ENCODE measurements at places on chromosomes 3 and 15.

DNA sequence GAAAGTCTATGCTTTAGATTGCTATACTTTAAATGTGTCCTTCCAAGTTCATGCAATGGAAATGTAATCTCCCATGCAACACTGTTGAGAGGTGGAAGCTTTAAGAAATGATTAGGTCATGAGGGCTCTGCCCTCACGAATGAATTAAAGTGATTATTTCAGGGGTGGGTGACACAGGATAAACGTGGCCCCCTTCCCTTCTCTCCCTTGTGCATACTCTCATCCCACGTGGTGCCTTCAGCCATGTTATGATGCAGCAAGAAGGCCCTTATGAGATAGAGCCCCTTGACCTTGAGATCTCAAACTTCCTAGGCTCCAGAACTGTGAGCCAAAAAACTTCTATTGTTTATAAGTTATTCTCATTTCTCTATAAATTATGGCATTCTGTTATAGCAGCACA is 183.3 kb downstream of the TNIK start:
- H3K27ac ChIP-seq: no peak overlapping the region
- H3K4me3 ChIP-seq: no peak overlapping the region

DNA sequence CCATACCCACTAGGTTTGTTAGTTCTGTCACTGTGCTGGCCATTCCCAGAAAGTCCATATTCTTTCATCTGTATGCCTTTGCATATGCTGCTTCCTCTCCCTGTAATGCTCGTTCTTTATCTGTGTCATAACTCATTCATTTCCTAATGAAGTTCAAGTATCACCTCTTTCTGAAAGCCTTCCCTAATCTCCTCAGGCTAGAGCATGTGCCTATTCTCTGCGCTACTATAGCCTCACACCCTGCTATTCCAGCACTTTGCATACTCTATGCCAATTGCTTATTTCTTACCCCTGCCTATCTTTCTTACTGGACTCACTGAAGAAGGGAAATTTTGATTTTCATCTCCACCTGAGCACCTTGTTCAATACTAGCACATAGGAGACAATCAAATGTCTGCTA is 25.6 kb upstream of the C2CD4B start:
- H3K4me3 ChIP-seq: no peak overlapping the region
- H3K4me1 ChIP-seq: no peaks in the 10 kb centered on the region
- no peaks in the 10 kb centered on the region for H3K36me3 ChIP-seq

- no peaks in the 10 kb centered on the region for H3K27me3 ChIP-seq
- H3K4me3 ChIP-seq: no peak overlapping the region
- no peaks in the 10 kb centered on the region for H3K4me1 ChIP-seq
- H3K36me3 ChIP-seq: no peaks in the 10 kb centered on the region
- no peak for DNase-seq
- no peak overlapping the region for H3K27ac ChIP-seq
Observed at GRCh38 chr3:23136054-23136453, 67.1 kb upstream of the UBE2E2 start.

DNA sequence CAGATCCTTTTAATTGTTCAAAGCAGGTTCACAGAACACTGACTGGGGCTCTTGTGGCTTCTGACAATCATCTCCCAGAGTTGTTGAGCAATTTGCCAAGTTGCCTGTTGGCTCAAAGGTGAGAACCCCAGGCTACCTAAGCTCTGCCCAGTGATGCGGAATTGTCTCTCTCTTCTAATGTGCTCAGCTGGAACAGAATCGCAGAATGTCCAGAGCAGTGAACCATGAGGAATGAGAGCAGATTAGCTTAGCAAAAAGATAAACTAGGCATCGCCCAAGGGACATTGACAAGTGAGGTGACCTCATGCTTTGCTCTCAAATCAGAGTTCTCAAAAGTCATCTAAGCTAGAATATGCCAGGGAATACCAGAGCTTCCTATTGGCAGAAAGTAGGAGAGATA is 148.1 kb downstream of the WDR76 start:
- peaks cover 14% of the 10 kb centered on the region for H3K27me3 ChIP-seq
- H3K36me3 ChIP-seq: peaks cover 2% of the 10 kb centered on the region
- H3K27ac ChIP-seq: no peak overlapping the region
- no peak for DNase-seq
- peaks cover 11% of the 10 kb centered on the region for H3K4me1 ChIP-seq

GRCh38 chr3:30227571-30228301 is 378.7 kb upstream of the TGFBR2 start:
- H3K27ac ChIP-seq: peak overlapping the region; percentile 86
- H3K4me1 ChIP-seq: peaks cover 16% of the 10 kb centered on the region
- H3K27me3 ChIP-seq: peaks cover 4% of the 10 kb centered on the region
- peaks cover 4% of the 10 kb centered on the region for H3K36me3 ChIP-seq

GRCh38 chr3:134477938-134478337 is 7.8 kb downstream of the ANAPC13 start:
- no peak for DNase-seq
- peaks cover 19% of the 10 kb centered on the region for H3K4me1 ChIP-seq
- H3K36me3 ChIP-seq: peaks cover 6% of the 10 kb centered on the region
- H3K27ac ChIP-seq: no peak overlapping the region

DNA sequence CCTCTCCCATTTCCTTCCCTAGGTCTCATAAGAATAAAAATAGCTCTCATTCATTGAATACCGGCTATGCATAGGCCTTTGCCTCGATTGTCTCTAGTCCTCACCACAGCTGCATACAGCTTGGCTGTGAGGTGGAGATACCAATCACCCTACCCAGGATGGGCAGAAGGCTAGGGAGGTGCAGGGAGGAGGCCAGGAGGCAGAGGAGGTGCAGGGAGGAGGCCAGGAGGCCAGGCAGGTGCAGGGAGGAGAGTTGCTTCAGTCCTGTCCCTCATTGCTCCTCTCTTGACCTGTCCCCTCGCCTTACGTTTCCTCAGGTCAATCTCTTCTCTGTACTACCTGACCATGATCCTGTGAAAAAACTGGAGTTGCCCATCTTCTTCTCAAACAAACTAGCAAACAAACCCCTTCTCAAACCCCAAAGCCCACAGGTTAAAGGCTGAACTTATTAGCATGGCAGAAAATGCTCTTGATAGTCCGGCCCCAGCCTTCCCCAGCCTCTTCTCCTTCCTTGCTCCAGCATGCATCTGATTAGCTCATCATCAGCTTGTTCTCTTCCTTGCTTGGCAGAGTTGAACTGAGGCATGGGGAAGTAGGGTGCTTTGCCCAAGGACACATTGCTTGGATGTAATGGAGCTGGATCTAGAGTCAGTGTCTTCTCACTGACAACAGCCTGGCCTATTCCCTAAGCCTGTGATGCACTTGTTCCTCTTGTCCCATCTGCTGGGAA is 15.8 kb downstream of the PODXL2 start:
- H3K4me1 ChIP-seq: no peaks in the 10 kb centered on the region
- no peaks in the 10 kb centered on the region for H3K27me3 ChIP-seq
- DNase-seq: no peak
- no peaks in the 10 kb centered on the region for H3K36me3 ChIP-seq
- no peak overlapping the region for H3K4me3 ChIP-seq

DNA sequence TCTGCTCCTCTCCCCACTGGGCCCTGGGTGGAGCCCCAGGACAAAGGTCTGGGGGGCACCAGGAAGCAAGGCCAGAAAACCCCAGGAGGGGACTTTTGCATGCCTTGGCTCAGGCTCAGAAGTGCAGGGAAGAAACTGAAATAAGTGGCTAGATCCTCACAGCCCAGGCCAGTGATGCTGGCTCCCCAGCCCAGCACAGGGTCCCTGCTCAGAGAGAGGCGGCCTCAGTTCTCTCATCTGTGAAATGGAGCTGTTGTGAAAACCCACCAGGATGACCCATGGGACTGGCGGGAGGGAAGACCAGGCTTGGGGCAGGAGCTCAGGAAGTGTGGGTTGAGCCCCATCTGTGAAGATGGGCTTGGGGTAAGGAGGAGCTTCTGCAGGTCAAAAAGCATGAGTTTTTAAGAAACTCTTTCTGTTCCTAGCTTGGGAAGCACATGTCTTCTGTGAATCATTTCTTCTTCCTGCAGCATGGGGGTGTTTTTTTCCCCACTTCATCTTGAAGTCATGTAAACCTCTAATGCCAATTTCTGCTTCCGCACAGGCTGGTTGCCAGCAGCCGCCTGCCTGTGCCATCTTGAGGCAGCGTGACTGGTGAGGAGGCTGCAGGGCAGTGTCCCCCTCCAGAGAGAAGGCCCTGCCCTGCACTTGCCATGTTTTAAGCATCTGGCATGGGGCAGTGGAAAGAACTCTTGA is 118.6 kb downstream of the SMAD6 start:
- H3K4me1 ChIP-seq: no peaks in the 10 kb centered on the region
- no peaks in the 10 kb centered on the region for H3K27me3 ChIP-seq

DNA sequence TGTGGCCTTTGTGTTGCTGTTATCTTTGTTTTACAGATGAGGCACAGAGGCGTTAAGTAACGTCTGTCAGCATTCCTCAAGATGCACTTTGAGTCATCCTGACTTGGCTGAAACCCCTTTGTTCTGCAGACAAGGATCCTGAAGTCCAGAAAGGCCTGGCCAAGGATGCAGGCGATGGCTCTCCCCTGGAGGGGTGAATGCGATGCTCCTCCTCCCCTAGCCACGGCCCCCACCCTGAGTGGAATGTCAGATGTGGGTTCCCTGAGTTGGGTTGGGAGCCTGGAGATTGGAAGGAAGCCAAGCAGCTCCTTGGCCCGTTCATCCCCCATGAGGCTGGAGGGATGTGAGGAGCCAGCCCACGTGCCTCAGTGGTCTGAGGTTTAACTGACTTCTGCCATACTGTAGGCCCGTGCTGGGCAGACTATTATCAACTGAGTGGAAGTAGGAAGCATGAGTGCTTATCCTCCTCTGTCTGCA is 43.3 kb downstream of the POMGNT2 start:
- no peak for DNase-seq
- H3K4me1 ChIP-seq: peaks cover 12% of the 10 kb centered on the region
- H3K27ac ChIP-seq: no peak overlapping the region
- H3K4me3 ChIP-seq: no peak overlapping the region

- H3K4me3 ChIP-seq: peak overlapping the region; percentile 69
- no peaks in the 10 kb centered on the region for H3K27me3 ChIP-seq
- H3K27ac ChIP-seq: peak overlapping the region; percentile 6
- peaks cover 37% of the 10 kb centered on the region for H3K4me1 ChIP-seq
Observed at GRCh38 chr15:50107157-50107556, 11.9 kb downstream of the ATP8B4 start.

DNA sequence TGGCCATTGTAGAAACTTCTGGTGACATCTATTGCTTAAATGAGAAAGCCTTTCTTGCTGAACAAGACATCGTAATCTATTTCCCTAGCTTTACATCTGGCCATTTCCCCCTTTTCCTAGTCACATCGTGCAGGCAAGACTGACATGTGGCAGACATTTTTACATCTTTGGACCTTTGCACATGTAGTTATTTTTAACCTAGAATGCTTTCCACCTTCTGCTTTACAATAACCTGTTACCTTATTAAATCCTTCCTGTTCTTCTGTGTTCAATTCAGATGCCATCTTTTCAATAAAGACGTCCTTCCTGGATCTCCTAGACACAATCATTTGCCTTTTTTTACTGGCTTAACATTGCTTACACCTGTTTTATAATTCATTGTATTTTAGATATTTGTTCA is 343.3 kb downstream of the DIPK2A start:
- no peaks in the 10 kb centered on the region for H3K4me1 ChIP-seq
- H3K4me3 ChIP-seq: no peak overlapping the region
- peaks cover 23% of the 10 kb centered on the region for H3K27me3 ChIP-seq
- no peak overlapping the region for H3K27ac ChIP-seq

- no peak for DNase-seq
- H3K27me3 ChIP-seq: no peaks in the 10 kb centered on the region
- no peak overlapping the region for H3K4me3 ChIP-seq
Observed at GRCh38 chr15:96245252-96245651, 85.2 kb upstream of the NR2F2 start.

GRCh38 chr3:163548015-163548414 is 1530.3 kb downstream of the SI start:
- H3K36me3 ChIP-seq: no peaks in the 10 kb centered on the region
- no peak overlapping the region for H3K4me3 ChIP-seq
- H3K4me1 ChIP-seq: no peaks in the 10 kb centered on the region
